Lung (tissue), 17 donors: ENCODE measurements at places on chromosomes 12 and 14. TPM values are rescaled to one million over a fixed set of nuclear protein-coding genes. Genes with fewer than 3 reads are reported as not detected.

Gene MAP3K9
- total RNA-seq, result 14.0 TPM

Gene CCDC175
- total RNA-seq, result 0.94 TPM

DNA sequence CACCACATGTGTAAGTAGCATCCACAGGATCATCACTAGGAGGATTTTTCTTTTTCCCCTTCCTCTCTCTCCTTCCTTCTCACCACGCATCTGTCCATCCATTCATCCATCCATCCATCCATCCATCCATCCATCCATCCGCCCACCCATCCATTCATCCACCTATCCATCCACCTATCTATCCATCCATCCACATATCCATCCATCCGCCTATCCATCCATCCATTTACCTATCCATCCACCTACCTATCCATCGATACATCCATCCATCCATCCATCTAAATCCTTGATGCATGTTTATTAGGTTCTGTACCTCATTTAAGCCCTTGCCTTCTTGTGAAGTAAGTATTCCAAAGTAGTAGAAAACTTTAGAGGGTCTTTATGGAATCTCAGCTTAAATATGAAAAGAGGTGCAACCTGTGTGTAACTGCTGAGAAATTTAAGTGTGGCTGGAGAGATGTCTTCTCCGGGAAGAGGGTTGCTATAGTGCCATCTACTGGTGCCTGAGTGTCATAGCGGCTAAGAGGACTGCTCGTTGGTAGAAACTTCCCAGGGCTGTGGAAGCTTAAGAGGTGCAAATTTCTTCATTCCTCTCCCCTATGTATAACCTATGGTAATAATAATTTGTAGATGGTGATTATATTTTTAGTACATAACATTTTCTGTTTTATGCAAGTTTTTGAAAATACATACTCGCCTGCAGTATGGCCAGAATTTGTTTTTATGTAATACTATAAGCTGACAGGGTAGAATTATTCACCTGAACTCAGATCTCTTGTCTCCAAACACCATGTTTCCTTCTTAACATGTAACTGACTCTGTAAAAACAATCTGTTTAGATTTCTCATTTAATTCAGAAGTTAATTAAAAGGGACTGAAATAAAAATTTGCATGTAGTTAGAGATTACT, 46.0 kb downstream of the MYO1H start:
- H3K4me3 ChIP-seq, result no peak overlapping the region
- H3K4me1 ChIP-seq, result no peaks in the 10 kb centered on the region
- H3K36me3 ChIP-seq, result no peaks in the 10 kb centered on the region
- H3K27me3 ChIP-seq, result no peaks in the 10 kb centered on the region

GRCh38 chr12:31219521-31219920, 106.4 kb downstream of the SINHCAF start:
- no peaks in the 10 kb centered on the region for H3K36me3 ChIP-seq
- H3K4me3 ChIP-seq, result no peak overlapping the region
- H3K27me3 ChIP-seq, result no peaks in the 10 kb centered on the region
- H3K27ac ChIP-seq, result no peak overlapping the region

Gene TAS2R10
- 0.80 TPM for total RNA-seq

- H3K27ac ChIP-seq, result no peak overlapping the region
- no peaks in the 10 kb centered on the region for H3K4me1 ChIP-seq
- H3K27me3 ChIP-seq, result no peaks in the 10 kb centered on the region
- no peak for DNase-seq
- H3K36me3 ChIP-seq, result no peaks in the 10 kb centered on the region
- H3K4me3 ChIP-seq, result no peak overlapping the region
These were observed 254.4 kb upstream of the SFSWAP start for GRCh38 chr12:131456301-131457027.

DNA sequence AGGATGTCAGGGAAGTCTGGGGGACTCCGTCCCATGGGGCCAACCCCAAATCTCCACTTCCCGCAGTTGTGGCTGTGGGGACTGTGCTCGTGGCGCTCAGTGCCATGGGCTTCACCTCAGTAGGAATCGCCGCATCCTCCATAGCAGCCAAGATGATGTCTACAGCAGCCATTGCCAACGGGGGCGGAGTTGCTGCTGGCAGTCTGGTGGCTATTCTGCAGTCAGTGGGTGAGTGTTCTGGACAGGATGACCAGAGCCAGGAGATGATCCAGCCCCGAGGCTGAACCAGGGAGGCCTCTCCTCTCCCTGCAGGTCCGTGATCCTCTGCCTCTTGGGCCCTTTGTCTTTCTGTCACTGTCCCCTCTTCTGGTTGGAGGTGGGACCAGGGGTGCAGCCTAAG, 8.8 kb upstream of the IFI27 start:
- H3K36me3 ChIP-seq, result no peaks in the 10 kb centered on the region
- H3K27me3 ChIP-seq, result no peaks in the 10 kb centered on the region
- H3K27ac ChIP-seq, result no peak overlapping the region
- no peaks in the 10 kb centered on the region for H3K4me1 ChIP-seq
- no peak for DNase-seq
- H3K4me3 ChIP-seq, result no peak overlapping the region

DNA sequence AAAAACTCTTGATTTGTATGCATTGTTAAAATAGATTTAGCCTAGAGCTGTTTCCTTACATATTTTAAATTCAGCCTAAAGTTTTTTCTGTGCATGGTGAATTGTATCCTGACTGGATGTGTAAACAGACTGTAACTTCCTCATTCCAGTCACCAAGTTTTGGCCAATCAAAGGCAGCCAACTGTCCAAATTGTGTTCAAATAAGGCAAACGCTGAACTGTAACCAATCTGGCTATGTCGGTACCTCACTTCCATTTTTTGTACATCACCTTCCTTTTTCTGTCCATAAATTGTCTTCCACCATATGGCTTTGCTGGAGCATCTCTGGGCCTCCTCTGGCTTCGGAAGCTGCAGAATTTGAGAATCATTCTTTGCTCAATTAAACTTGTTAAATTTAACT, 1921.9 kb upstream of the SEL1L start:
- H3K4me3 ChIP-seq, result no peak overlapping the region
- no peaks in the 10 kb centered on the region for H3K27me3 ChIP-seq
- H3K4me1 ChIP-seq, result no peaks in the 10 kb centered on the region
- DNase-seq, result no peak

DNA sequence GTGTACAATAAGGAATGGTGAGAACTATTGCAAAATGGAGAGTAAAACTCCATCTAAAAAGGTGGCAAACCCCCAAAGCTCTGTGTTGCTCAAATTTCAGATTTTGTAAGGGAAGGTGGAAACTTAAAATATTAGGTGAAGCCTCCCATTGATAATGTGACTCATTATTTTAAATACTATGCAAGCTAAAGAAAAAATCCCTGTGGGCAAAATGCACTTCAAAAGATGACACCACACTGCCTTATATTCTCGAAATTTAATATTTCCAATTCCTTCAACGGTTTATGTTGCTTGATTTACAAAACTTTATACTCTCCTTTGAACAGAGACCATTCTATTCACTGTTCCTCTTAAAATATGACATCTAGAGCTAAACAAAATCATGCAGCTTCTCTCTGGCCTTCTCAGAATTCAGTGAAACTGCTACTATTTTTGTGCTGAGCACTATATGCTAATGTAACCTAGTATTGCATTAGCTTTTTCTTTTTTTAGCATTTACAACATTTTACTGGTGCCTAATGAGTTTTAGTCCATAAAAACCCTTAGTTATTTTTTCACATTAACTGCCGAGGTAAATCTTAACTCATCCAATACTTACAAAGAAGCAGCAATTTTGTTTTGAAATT, 297.7 kb downstream of the SYT1 start:
- H3K27ac ChIP-seq, result no peak overlapping the region
- no peaks in the 10 kb centered on the region for H3K4me1 ChIP-seq

Gene KRT2
- total RNA-seq, result not detected

DNA sequence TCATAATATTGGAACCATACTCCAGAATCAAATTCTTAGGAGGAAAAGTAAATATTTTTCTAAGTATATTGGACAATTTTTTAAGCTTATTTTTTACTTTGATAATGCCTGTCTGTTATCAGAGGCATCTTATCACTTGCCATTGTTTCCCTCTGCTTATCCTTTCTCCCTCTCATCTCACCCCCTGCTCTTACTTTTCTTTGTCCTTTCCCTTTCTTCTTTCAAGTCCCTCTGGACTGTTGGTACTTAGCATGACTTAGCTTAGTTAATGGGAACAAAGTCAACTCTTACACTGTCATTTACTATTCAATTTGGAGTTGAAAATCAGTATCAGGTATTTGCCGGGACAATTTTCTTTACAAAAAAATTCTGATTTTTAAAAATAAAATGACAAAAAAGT, 45.2 kb downstream of the ABCD2 start:
- no peak for DNase-seq
- H3K36me3 ChIP-seq, result no peaks in the 10 kb centered on the region
- H3K4me1 ChIP-seq, result no peaks in the 10 kb centered on the region
- no peak overlapping the region for H3K27ac ChIP-seq
- H3K27me3 ChIP-seq, result no peaks in the 10 kb centered on the region

GRCh38 chr12:130280231-130280630, 57.5 kb upstream of the PIWIL1 start:
- no peak overlapping the region for H3K4me3 ChIP-seq

Gene GALNT9
- 1.4 TPM for total RNA-seq

DNA sequence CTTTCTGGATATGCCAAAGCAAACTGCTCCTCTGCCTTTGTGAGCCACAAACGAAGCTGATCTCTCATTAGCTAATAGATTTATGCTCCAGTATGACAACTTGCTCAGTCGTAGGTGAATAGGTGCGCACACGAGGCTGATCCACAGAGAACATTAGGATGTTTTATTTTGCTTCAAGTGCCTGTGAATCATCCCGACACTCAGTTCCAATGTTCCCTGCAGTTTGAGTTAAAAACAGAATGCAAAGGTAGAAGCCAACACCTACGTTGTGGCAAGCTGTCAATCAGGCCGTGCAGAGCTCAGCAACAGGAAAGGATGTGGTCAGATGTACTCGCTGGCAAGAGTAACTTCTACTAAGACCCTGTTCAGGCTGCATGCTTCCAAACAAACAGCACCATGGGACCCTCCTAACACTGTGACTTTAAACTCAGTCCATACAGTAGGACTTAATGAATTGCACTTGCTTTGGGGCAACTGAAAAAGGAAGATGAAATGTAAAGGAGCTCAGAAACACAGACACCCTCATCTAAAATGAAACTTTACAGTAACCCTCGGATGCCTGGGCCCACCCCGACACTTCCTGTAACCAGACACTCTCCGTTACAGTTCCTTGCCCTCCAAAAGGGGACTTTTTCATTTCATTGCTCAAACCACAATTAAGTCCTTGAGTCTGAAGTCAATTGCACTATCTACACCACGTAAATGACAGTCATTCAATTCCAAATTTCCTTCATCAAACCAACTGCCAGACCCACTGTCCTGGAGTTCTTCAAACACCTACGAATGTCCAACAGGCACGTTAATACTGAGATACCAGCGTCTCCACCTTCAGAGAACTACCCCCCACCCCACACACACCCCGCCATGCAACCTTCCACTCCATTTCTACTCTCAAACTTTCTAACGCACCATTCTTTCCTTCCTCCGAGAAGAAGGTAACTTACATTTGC, 1.6 kb downstream of the CCDC88C start:
- no peaks in the 10 kb centered on the region for H3K36me3 ChIP-seq
- H3K27ac ChIP-seq, result no peak overlapping the region
- H3K27me3 ChIP-seq, result peaks cover 2% of the 10 kb centered on the region

DNA sequence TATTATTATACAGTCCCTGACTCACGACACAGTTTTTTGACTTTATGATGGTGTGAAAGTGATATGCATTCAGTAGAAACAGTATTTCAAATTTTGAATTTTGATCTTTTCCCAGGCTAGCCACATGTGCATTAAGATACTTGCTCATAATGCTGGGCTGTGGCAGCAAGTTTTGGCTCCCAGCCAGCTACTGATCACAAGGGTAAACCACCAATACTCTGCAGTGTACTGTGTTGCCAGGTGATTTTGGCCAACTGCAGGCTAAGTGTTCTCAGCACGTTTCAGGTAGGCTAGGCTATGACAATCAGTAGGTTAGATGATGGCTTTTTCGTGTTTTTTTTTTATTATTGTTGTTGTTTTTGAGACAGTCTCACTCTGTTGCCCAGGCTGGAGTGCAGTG, 69.4 kb upstream of the ACTN1 start:
- H3K27ac ChIP-seq, result no peak overlapping the region
- H3K36me3 ChIP-seq, result peaks cover 10% of the 10 kb centered on the region
- H3K4me1 ChIP-seq, result peaks cover 25% of the 10 kb centered on the region
- H3K4me3 ChIP-seq, result no peak overlapping the region
- no peaks in the 10 kb centered on the region for H3K27me3 ChIP-seq

DNA sequence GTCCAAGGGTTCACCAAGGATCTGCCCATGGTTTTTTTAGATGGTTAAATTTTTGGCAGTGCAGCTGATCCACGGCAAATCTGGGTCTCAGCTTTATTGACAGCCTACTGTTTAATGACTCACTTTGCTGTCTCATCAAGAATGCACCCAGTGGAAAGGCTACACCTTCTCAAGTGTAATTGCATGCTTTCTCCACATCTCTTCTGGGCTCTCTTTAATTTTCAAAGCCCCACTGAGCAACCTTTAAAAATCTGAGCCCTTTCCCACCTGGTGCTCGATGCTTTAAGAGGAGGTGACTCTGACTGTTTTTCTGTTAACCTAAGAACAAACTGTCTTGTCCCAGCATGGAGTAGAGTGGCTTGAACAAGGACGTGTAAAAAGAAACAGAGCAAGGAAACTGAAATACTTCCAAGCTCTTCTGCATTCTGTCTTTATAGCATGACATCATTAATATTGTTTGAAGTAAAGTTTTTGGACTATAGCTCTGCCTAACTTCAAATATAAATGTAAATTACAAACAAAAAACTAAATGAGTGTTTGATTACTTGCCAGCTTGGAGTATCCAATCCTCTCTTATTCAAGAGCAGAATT, 214.2 kb upstream of the KRR1 start:
- no peak overlapping the region for H3K4me3 ChIP-seq
- peaks cover 35% of the 10 kb centered on the region for H3K4me1 ChIP-seq
- no peaks in the 10 kb centered on the region for H3K36me3 ChIP-seq
- peak; percentile 90 for DNase-seq
- no peak overlapping the region for H3K27ac ChIP-seq
- no peaks in the 10 kb centered on the region for H3K27me3 ChIP-seq

DNA sequence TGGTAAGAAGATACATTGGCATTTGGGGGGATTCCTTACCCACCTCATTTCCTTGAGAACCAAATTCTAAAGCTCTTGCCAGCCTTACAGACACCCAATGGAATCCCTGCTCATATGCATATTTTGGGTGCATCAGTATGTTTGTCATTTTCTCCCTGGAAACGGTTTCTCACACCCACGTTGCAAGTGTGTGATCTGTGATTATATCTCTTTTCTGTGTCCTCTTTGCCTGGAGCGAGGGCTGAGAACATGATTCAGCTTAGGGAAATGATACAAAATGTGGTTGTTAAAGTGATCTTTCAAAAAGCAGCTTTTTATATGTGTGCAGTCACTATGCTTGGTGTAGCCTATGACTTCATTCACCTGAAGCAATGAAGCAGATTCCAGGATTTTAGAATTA, 52.0 kb downstream of the KCNMB4 start:
- no peak overlapping the region for H3K27ac ChIP-seq
- no peaks in the 10 kb centered on the region for H3K27me3 ChIP-seq
- no peaks in the 10 kb centered on the region for H3K4me1 ChIP-seq
- no peak overlapping the region for H3K4me3 ChIP-seq

Gene REP15
- total RNA-seq, result 0.63 TPM

DNA sequence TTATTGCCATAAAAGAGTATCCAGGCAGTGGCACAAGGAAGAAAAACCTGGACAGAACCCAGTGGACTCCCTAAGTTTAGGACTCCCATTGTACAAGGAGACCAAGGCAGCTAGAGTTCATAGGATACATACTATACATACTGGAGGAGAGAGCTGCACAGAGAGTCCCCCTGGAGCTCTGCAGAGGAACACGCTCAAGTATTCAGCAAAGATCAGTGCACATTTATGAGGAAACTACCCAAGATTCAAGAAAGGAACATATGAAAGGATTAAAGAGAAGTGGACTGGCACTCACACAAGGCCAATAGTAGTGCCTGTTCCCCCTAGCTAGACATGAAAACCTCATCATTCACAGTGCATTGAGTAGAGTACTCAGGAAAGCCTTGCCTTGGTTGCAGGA, 43.0 kb upstream of the CHPT1 start:
- no peak overlapping the region for H3K27ac ChIP-seq
- H3K27me3 ChIP-seq, result no peaks in the 10 kb centered on the region
- no peak for DNase-seq
- no peak overlapping the region for H3K4me3 ChIP-seq
